ENCODE measurements at places on chromosomes 3 and 15. TPM values are rescaled to one million over a fixed set of nuclear protein-coding genes. Genes with fewer than 3 reads are reported as not detected.

Gene PIERCE2
- 9.1 TPM for total RNA-seq

Gene CASR
- total RNA-seq, result not detected

DNA sequence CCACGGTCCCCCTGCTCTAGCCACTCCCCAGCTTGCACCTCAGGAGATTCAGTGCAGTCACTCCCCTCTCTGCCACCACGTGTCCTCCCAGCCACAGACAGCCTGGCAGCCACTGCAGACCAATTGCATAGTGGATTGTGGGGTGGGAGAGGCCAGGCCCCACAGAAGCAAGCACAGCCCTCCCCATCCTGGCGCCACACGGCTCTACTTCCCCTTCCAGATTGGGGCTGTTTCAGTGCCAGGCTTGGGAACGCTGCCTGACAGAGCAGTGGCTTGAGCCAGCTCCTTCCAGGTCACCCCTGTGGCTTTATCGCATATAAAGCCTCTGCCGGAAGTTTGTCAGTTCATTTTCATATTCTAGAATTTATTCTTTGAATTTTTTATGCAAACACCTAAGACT lies 90.7 kb downstream of the TMEM266 start:
- no peaks in the 10 kb centered on the region for H3K27me3 ChIP-seq
- H3K36me3 ChIP-seq, result no peaks in the 10 kb centered on the region
- H3K27ac ChIP-seq, result peak overlapping the region; percentile 4
- peak; percentile 20 for DNase-seq
- peak overlapping the region; percentile 9 for H3K4me3 ChIP-seq
- H3K4me1 ChIP-seq, result peaks cover 12% of the 10 kb centered on the region

GRCh38 chr3:128991355-128991895 lies 2.5 kb downstream of the CFAP92 start:
- no peaks in the 10 kb centered on the region for H3K36me3 ChIP-seq
- H3K4me1 ChIP-seq, result peaks cover 14% of the 10 kb centered on the region
- H3K4me3 ChIP-seq, result no peak overlapping the region
- peak; percentile 71 for DNase-seq
- no peaks in the 10 kb centered on the region for H3K27me3 ChIP-seq

DNA sequence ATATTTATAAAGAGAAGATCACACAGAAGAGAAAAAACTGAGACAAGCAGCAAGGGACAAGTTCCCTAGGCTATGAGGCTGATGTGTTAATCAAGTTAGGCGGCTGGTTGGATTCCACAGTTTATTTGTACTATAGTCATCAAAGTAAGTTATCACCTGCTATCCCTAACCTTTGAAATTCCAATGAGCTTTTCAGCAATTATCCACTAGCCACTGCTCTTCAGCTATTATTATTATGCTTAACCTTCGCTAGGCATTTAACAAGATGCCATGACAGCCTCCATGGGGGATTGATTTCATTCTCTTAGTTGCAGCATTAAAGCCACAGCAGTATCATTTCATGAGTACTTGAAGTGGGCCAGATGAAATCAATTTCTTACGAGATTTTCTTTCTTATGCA lies 699.5 kb upstream of the NAALADL2 start:
- no peak overlapping the region for H3K27ac ChIP-seq
- no peak for DNase-seq
- no peaks in the 10 kb centered on the region for H3K27me3 ChIP-seq
- H3K36me3 ChIP-seq, result no peaks in the 10 kb centered on the region
- H3K4me3 ChIP-seq, result no peak overlapping the region
- H3K4me1 ChIP-seq, result no peaks in the 10 kb centered on the region

Data from upper lobe of left lung (tissue), 6 donors.